ENCODE measurements at places on chromosomes 5 and 9.

DNA sequence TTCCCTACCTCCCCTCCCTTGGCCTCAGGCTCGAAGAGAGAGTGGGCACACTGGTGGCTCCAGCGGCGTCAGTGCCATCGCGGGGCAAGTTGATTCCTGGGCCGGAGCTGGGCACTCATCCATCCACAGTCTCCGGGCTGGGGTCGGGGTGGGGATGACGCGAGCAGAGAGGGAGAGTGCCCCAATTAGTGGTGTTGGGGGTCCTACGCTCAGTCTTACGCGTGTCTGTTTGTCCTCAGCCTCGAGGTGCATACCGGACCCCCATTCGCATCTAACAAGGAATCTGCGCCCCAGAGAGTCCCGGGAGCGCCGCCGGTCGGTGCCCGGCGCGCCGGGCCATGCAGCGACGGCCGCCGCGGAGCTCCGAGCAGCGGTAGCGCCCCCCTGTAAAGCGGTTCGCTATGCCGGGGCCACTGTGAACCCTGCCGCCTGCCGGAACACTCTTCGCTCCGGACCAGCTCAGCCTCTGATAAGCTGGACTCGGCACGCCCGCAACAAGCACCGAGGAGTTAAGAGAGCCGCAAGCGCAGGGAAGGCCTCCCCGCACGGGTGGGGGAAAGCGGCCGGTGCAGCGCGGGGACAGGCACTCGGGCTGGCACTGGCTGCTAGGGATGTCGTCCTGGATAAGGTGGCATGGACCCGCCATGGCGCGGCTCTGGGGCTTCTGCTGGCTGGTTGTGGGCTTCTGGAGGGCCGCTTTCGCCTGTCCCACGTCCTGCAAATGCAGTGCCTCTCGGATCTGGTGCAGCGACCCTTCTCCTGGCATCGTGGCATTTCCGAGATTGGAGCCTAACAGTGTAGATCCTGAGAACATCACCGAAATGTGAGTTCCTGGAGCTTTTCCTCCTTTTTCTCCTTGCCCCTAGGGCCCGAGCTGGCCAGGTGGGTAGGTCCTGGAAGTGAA lies 861 bp downstream of the NTRK2 start:
- no peak for DNase-seq

DNA sequence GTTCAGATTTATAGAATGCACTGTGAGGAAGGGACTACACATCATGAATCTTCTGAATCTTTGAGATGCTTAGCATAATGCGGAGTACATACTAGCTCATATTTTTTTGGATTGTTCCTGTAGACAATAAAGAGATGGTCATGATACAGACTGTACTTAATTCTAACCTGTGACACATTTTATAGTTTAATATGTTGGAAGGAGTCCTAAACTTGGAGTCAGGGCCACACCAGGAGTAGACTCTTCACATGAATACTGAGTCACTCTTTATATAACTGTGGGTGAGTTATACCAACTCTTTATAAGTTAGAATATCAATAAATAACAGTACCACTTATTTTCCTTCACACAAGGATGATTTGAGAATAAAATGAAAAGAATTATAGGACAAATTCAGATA lies 16.9 kb downstream of the C9orf85 start:
- no peak for DNase-seq

GRCh38 chr5:174552428-174552827 lies 172.0 kb upstream of the MSX2 start:
- no peak for DNase-seq

DNA sequence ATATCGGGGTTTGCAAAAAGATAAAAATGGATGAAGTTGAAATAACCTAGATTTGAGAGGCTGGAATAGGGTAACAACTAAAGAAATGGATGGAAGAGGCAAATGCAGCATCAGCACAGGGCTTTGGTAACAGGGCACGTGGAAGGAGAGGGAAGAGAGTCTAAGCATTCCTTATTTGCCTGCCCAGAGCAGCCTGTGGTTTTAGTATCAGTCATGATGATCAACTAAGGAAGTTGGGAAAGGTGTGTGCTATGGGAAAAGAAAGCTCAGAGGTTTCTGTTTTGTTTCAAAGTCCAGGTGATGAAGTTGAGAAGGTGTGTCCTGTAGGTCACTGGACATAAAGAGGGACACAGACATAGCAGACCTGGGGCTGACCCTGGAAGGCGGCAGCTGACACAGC lies 28.8 kb downstream of the GAS1 start:
- no peak for DNase-seq

Data from stimulated activated CD8-positive, alpha-beta memory T cell treated with anti-CD3 and anti-CD28 coated beads, Interleukin-15, amount 100 ng/mL, for 1 hour (primary cell).